Renal pelvis (tissue), 12 donors: ENCODE measurements at places on chromosomes 2 and 18. TPM values are rescaled to one million over a fixed set of nuclear protein-coding genes. Genes with fewer than 3 reads are reported as not detected.

The WDR35 gene
- 33.9 TPM for polyA plus RNA-seq

The NDC80 gene
- 26.3 TPM for polyA plus RNA-seq

The CRACDL gene
- polyA plus RNA-seq, result 3.4 TPM

The XRCC5 gene
- polyA plus RNA-seq, result 316 TPM

The SNTG2 gene
- polyA plus RNA-seq, result 4.1 TPM

The SCYGR4 gene
- polyA plus RNA-seq, result not detected

The COL6A3 gene
- 262 TPM for polyA plus RNA-seq

The TTR gene
- polyA plus RNA-seq, result 0.43 TPM

The CHRND gene
- polyA plus RNA-seq, result 0.71 TPM
